PC-9 (cell line): ENCODE measurements at places on chromosomes 1 and 21.

GRCh38 chr1:225465793-225466517 lies 38.1 kb upstream of the LBR start:
- no peak for DNase-seq

GRCh38 chr1:245645406-245645805 lies 490.6 kb downstream of the KIF26B start:
- DNase-seq: no peak

GRCh38 chr1:224183591-224184312 lies 712 bp downstream of the DEGS1 start:
- DNase-seq: peak; percentile 35

GRCh38 chr1:90963651-90964050 lies 58.2 kb downstream of the ZNF644 start:
- DNase-seq: no peak
